ENCODE measurements at places on chromosomes 7 and 10. TPM values are rescaled to one million over a fixed set of nuclear protein-coding genes. Genes with fewer than 3 reads are reported as not detected.

Gene CALML5
- not detected for total RNA-seq

Gene TRIM50
- total RNA-seq, result not detected

Gene NEUROG3
- total RNA-seq, result not detected

Gene NPTX2
- 81.2 TPM for total RNA-seq

Gene BCAP29
- 30.1 TPM for total RNA-seq

Gene SPDYE11
- total RNA-seq, result 0.25 TPM

Gene ZNF365
- total RNA-seq, result 0.76 TPM

Gene IFIT2
- total RNA-seq, result not detected

Gene TFPI2
- 3.2 TPM for total RNA-seq

Gene FAM24B
- total RNA-seq, result 15.9 TPM

Gene ASZ1
- total RNA-seq, result not detected

Gene CFAP70
- total RNA-seq, result 1.3 TPM

Gene TMEM130
- 7.8 TPM for total RNA-seq

Gene HOXA2
- total RNA-seq, result not detected

Gene BCCIP
- 50.9 TPM for total RNA-seq

Gene SPDYE5
- not detected for total RNA-seq

Gene ABHD11
- 13.9 TPM for total RNA-seq

Gene LGI1
- total RNA-seq, result 174 TPM

Gene GNAI1
- 61.9 TPM for total RNA-seq

Gene CNPY1
- not detected for total RNA-seq

Gene SERPINE1
- not detected for total RNA-seq

Gene ANKRD2
- total RNA-seq, result not detected

Gene OR13A1
- 0.44 TPM for total RNA-seq
